ENCODE measurements at places on chromosomes 2 and 18.
A peak's percentile ranks its signal among the peaks of the same experiment; 100 is the strongest.

GRCh38 chr18:25639596-25639995 is 287.6 kb upstream of the ZNF521 start:
- no peak for DNase-seq

GRCh38 chr18:61842146-61842545 is 50.7 kb downstream of the RNF152 start:
- DNase-seq = no peak

DNA sequence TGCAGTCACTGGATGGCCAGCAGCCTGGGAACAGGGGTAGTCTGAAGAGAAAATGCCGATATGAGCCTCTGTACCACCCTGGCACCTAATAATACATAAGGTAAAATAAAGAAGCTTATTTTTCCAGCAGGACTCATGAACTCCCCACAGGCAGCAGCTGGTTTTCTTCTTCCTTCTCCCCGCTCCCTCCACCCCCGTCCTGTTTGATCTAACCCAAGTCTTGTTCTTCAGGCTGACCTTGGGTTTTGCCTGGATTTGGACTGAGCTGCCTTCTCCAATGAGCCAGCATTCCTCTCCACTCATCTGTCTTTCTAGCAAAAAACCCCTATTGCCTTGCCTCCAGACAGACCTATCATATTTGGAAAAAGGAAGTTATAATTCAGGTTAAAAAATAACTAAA is 111.8 kb downstream of the CELF4 start:
- no peak for DNase-seq

- no peak for DNase-seq
Measured at GRCh38 chr2:70615222-70615621, 61.6 kb upstream of the TGFA start.

- DNase-seq = peak; percentile 85
Measured at GRCh38 chr2:232632904-232633412, 446 bp upstream of the EFHD1 start.

DNA sequence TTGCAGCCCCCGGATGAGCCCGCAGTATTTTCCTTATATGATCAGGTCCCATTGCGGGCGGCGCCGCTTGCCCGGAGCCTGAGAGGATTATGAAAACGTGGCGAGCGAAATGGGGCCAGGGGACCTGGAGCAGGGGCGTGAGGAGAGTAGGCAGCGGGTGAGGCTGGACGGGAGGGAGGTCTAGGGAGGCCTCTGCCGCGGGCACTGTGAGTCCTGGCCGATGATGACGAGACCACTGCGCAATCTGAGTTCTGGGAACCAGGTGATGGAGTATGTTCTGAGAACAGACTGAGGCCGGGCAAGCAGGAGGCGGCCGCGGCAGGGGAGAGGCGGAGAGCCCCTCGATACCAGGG is 790 bp upstream of the ACAA2 start:
- DNase-seq = no peak

DNA sequence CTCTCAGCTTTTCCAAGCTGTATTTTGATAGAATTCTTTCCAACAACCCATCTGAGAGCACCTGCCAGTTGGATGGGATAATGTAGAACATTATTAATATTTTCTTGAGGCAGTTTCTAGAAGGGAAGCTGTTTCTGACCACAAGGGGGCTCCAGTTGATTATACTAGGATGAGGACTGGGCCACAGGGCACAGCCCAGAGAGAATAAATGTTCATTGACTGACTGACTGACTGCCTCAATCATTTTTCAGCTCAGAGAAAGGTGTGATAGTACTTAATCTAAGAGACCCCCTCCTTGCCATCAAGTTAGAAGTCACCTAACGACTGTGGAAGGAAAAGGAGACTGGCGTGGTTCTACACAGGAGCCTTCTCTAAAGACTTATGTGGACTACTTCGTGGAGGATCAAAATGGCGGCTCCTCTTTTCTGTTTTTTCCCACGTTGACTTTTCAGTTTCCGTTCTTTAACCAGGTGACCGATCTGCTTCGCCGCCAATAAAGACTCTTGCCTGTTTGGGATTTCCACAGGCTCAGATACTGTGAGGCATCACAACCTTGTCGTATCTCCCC is 31.9 kb upstream of the CREG2 start:
- peak; percentile 2 for DNase-seq

- DNase-seq = no peak
Measured at GRCh38 chr2:40403233-40403836, 48.6 kb downstream of the SLC8A1 start.

- DNase-seq = no peak
Measured at GRCh38 chr18:31773774-31774476, 13.2 kb upstream of the SLC25A52 start.

DNA sequence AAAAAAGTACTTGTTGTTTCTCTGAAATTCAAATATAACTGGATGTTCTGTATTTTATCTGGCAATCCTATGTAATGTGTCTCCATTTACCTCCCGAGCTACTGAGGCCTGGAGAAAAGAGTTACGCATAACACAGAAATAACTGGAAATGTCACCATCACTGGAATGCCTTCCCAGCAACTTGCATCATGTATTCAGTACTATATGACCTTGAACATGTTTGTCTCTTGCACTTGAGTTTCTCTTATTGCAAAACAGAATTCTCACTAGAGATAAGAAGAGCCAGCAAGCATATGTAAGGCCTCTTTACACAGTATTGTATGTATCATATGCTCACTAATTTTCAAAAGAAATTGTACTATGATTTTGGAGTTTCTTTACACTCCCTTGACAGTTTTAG is 99.6 kb upstream of the CTAGE1 start:
- DNase-seq = no peak

DNA sequence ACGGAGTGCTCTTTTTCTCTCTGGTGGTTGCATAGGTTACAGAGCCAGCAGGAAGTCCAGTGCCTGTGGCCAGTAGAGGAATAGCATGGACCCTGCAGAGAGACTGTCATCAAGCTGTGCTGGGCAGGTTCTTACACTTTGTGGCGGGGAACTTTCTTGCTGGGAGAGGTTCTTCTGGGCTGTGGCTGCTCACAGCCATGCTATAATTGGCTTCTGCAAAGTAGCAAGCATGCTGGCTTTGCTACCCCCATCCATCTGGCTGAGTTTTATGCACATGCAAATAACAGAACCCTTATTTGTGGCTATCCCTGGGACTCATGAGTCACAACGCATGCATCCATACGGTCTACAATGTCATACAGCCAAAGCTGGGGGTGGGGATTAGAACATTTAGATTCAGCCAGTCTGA is 68.9 kb downstream of the PLCL1 start:
- no peak for DNase-seq

- DNase-seq = no peak
Measured at GRCh38 chr2:165818920-165819319, 24.9 kb upstream of the GALNT3 start.

DNA sequence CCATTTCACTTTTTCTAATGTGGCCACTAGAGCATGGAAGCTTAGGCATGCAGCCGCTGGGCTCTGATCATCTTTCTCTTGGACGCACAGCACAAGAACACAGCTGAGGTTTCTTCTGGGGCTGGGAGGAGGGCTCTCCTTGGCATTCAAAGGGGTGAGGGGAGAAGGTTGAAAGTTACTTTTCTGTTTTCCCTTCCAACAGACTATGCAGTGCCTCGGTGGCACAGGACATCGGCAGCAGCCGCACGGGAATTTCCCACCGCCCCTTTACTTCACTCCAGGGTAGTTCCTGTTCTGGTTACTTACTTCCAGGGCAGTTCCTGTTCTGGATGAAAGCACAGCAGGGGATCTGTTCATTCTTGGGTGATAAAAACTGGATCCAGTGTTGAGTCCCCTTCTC is 18.9 kb upstream of the MAL start:
- DNase-seq = no peak

DNA sequence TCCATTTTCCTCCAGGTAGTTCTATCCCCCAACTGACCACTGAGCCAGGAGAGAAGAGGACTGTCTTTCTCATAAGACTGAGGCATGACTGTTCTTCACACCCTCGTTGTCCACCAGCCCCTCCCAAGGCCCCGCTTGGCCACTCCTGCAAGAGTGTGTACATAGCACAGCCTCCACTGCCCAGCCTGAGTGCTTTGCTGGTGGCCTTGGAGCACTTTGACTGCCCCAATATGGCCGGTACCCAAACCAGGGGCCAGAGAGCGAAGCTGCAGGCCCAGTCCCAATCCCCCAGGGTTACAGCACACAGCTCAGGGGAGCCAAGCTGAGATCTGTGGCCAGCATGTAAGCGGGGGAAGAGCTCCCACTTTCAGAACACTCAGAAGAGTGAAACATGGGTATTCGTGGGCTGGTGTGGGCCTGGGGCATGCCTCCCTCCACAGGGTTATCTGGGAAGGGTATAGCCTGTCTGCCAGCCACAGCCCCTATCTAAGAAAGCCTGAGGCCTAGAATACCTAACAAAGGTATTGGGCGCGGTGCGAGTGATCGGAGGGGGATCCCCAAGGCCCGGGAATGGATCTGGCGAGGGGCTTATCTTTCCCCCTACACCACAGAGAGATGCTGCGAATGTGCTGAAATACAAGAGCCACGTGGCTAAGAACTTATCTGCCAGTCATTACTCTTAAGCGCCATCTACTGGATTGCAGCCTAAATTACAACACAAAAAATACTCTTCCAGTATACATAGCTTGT is 163.8 kb downstream of the WDPCP start:
- DNase-seq = no peak

- no peak for DNase-seq
Measured at GRCh38 chr2:47437287-47437686, 34.3 kb downstream of the MSH2 start.

DNA sequence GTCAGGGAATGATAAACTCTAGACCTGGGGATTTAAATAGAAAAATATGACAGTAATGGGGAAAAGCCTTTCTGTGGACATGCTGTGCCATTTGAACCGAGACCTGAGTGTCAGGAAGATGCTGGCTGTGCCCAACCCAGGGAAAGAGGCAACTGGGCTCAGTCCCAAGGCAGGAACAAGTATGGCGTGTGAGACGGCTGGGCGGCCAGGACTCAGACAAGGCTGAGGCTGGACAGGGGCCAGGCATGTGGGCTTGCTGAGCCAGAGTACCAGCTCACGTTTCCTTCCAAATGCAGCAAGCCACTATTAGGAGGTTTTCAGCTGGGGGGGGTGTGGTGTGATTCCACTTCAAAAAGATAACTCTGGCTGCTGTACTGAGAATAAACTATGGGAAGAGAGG is 92.4 kb downstream of the INPP5D start:
- DNase-seq = peak; percentile 45

DNA sequence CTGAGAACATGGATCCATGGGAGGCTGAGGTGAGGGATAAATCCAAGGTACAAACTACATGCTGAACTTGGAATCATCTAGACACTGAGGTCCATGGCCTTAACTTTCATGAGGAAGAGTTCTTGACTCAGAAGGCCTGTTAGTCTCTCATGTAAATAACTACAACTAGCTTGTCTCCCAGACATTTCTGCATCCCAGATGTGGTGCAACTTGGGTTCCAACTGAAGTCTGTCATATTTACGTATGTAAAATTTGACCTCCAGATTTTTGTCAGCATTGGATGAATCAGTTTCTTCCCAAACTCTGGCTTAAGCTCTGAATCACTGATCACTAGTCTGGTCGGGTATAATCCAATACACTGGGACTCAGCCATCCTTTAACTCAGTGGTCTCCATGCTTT is 306.9 kb downstream of the PDE11A start:
- DNase-seq = no peak

- no peak for DNase-seq
Measured at GRCh38 chr2:68292108-68292710, 27.5 kb downstream of the CNRIP1 start.

DNA sequence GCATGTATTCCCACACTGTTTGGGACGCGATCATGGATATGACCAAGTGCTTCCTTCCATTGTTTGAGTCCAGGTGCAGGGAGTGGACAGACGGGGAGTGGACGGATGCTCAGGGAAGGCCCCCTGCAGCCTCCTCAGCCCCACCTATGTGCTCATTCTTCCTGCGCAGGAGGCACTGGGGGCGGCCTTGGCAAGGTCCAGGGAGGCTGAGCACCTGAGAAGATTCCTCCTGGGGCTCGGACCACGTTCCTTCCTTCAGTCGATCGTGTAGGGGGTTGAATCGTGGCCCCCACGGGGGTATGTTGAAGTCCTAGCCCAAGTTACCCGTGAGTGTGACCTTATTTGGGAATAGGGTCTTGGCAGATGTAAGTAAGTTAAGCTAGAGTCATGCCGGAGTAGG is 60.4 kb downstream of the ASB1 start:
- no peak for DNase-seq

GRCh38 chr18:73739098-73739497 is 408.5 kb downstream of the FBXO15 start:
- no peak for DNase-seq

- no peak for DNase-seq
Measured at GRCh38 chr2:133588144-133588543, 19.9 kb upstream of the NCKAP5 start.

DNA sequence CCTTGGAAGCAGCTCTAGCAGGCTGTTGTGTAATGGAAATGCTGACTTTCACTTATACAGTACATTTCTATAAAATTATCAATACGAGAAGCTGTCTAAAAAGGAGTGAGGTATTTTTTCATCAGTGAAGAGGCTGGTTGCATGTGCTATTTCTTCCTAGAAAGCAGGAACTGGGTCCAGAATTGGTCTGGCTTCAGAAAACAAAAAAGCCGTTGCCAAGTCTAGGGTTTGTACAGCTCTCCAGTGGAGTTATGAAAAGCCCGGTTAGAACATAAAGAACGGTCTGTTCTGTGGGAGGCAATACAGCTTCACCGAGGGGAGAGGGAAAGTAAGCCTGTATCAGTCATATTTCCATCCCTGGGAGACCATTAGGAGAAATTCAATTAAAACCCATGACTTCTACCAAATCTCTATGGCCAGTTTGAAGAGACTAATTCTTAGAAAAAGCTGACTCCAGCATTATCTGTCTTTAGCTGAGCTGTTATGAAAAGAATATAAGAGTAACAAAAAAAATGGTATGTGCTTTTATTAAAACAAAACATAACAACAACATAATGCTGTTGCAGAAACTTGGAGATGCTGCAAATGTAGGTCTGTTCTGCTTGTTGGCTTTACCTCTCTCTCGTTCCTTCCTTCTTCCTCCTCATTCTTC is 217.0 kb downstream of the CMPK2 start:
- DNase-seq = no peak

GRCh38 chr2:122703676-122704075 is 948.2 kb downstream of the TSN start:
- DNase-seq = no peak

DNA sequence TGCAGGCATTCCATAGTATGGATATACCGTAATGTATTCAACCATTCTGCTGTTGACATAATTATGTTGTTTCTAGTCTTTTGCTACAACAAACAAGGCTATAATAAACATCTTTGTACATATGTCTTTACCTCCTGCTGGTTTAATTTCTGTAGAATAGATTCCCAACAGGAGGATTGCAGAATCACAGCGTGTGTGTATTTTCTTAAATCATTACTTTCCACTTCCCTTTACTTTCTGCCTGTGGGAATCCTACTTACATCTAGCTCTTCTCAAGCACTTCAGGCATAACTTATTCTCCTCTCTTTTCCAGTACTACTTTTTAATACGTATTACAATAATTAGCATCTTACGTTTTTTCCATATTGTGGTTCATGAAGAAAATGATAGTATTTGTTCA is 13.0 kb upstream of the RIOK3 start:
- no peak for DNase-seq

- DNase-seq = no peak
Measured at GRCh38 chr2:134586326-134586965, 132.4 kb downstream of the TMEM163 start.

All from substantia nigra (tissue), 51 donors.